ENCODE measurements at places on chromosomes 6 and 20. TPM values are rescaled to one million over a fixed set of nuclear protein-coding genes. Genes with fewer than 3 reads are reported as not detected.

GRCh38 chr6:16925461-16925860 lies 164.2 kb upstream of the ATXN1 start:
- DNase-seq = no peak

DNA sequence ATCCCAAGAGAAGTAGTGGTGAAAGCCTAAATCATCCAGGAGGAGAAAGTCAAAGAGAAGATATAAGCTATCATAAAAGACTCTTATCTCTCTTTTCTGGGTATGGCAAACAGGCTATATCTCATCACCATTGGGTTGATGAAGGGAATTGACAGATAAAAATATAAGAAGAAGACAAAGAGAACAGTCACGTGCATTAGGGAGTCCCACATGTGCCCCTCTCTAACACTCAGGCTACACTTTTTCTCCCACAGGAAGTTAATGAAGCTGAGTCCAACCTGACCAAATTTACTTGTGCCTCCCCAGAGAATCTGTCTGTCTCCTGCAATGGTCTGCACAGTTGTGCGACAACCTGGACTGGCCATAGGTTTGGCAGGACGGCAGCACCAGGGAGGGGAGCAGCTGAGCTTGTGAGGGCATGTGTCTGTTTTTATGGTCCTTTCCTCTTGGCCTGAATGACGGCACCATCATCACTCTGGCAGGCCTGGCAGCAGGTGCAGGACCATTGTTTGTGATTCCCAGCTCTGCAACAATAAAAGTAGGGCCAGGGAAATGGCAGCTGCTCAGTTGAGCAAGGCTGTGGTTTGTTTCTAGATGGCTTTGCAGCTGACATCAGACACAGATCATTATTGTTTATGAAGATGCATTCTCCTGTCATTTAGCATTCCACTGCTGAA lies 144.5 kb upstream of the MCHR2 start:
- DNase-seq = no peak

DNA sequence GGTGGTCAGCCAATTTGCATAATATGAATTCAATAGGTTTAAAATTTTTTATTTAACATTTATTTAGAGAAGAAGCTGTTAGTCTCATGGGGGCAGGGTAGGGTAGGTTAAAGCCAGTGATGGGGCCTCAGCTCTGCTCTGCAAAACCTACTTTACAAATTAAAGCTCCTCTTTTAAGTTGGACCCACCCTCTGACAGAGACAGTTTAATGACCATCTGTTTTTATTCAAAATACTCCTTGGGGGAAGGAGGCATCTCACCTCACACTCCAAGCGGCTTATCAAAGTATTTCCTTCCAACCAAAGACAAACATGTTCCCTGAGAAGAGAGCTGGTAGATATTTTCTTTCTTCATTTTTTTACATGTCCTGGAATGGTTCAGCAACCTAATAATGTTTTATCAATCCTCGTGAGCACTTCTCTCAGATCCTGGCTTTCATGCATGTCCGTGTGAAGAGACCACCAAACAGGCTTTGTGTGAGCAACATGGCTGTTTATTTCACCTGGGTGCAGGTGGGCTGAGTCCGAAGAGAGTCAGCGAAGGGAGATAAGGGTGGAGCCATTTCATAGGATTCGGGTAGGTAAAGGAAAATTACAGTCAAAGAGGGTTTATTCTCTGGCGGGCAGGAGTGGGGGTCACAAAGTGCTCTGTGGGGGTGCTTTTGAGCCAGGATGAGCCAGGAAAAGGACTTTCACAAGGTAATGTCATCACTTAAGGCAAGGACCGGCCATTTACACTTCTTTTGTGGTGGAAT lies 184.7 kb downstream of the GJA1 start:
- no peak for DNase-seq

DNA sequence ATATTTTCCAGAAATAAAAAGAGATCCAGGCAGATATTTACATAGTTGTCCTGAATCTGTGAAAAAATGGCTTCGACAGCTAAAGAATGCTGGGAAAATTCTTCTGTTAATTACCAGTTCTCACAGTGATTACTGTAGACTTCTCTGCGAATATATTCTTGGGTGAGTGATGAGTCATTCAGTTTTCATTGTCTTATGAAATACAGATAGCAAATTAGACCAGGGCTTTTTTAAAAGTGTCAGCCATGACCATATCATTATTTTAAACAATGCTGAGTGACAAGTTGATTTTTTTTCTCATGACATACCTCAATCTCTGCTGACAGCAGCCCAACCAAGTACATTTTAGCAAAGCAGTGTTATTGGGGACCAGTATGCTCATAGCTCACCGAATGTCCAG lies 32.8 kb downstream of the TSPYL4 start:
- no peak for DNase-seq

The LAMA2 gene
- 20.8 TPM for total RNA-seq

The PRIM2 gene
- total RNA-seq = 9.7 TPM

The GTSF1L gene
- total RNA-seq = not detected

The SLC25A27 gene
- total RNA-seq = 22.6 TPM

All from kidney (tissue), 22 donors.